ENCODE measurements at places on chromosomes 3 and 15. TPM values are rescaled to one million over a fixed set of nuclear protein-coding genes. Genes with fewer than 3 reads are reported as not detected.

Gene RPP25
- total RNA-seq = 25.3 TPM

Gene THRB
- total RNA-seq = 0.06 TPM

Gene PPP2R3A
- 15.9 TPM for total RNA-seq

Gene GABRB3
- 0.05 TPM for total RNA-seq

Gene MESP1
- 1.5 TPM for total RNA-seq

Gene TMEM108
- 0.53 TPM for total RNA-seq

Gene SUSD5
- 2.5 TPM for total RNA-seq

Gene ZDHHC23
- total RNA-seq = 0.48 TPM

Data from glomerular endothelial cell (primary cell).